Activated T-helper 2 cell treated with anti-CD3 and anti-CD28 coated beads, Interferon-gamma antibody, Interleukin-2, Interleukin-4, amounts not matched to agents 10 μg/mL and 5 μg/mL and 100 μg/mL, durations not matched to agents 14 hours and 24 hours and 36 hours (primary cell): ENCODE measurements at places on chromosomes 7 and 10. TPM values are rescaled to one million over a fixed set of nuclear protein-coding genes. Genes with fewer than 3 reads are reported as not detected.

TMEM140 gene
- 3.0 and 4.8 TPM in 2 replicates for total RNA-seq

NANOS1 gene
- total RNA-seq = 0.62 and 0.90 TPM in 2 replicates

DNA sequence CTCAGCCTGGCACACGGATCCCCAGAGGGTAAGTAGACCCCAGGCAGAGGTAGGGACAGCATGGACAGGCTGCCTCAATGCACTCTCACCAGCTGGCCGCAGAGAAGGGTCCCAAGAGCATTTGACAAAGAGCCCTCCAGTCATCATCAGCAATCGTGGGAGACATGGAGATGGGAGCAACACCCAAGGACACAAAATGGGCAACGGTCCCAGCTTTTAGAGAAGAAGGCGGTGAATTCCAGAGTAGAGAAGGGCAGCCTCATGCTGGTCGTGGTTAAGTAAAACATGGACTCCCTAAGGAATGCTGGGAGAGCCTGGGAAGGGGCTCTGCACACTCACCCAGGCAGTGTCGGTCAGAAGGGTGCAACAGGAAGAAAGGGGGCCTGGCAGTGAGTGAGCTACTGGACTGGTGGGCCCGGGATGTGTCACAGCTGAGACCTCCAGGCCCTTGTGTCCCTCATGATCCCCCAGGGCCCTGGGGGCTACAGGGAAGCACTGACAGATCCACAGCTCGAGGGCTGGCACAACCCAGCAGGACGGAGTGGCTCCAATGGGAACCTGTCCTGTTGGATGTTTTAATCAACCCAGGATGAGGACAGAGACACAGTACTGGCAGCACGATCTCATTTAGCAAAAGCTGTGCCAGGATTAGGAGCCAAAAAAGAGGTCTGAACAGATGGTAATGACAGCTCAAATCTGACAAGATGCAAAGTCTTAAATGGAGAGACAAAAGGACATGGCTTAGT is 147.1 kb downstream of the NEURL1 start:
- no peak for DNase-seq
- no peaks in the 10 kb centered on the region for H3K27me3 ChIP-seq
- no peaks in the 10 kb centered on the region for H3K36me3 ChIP-seq
- H3K4me1 ChIP-seq = no peaks in the 10 kb centered on the region
- no peak overlapping the region for H3K4me3 ChIP-seq

DNA sequence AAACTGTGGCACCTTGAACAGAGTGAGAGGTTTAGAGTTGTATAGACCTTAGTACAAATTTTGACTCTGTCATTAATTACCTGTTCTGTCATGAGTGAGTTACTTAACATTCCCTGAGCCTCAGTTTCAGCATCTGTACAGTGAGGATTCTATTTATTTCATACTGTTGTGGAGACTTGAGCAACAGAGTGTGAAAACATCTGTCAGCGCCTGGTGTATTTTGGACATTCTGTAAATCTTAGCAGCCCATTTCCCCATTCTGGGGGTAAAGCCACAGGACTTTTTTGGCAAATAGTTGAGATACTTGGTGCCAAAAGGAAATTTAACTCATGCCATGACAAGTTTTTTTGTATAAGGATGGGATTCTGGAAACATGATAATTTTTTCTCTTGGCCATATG is 94.8 kb downstream of the AUTS2 start:
- H3K4me1 ChIP-seq = peaks cover 4% of the 10 kb centered on the region
- no peak for DNase-seq
- H3K27ac ChIP-seq = no peak overlapping the region

DNA sequence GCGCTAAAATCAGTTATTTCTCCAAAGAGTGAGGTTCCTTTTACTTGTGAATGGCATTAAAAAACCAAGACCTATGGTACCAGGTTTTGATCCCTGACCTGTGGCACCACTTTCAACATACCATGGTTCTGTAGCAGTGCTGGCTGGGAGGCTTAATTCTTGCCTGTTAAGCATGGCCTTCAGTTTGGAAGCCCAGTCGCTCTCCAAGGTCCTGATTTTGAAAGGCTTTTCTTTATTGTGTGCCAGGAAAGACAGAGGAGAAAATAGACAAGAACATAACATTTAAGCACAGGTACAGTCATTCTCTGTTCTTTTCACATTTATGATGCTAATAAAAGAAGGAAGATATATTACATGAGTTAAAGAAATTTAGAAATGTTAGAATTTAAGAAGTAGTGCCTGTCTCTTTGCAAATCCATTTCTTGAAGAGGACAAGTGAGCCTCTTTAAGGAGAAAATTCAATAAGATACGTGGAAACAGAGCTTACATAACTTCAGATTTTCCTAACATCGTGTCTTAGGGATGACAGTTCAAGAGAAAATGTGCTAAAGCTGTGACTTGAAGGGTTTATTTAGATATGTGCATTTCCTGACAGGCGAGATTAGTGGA is 357.6 kb downstream of the DPP6 start:
- H3K4me3 ChIP-seq = no peak overlapping the region
- no peak for DNase-seq
- no peaks in the 10 kb centered on the region for H3K36me3 ChIP-seq
- H3K27me3 ChIP-seq = no peaks in the 10 kb centered on the region

DNA sequence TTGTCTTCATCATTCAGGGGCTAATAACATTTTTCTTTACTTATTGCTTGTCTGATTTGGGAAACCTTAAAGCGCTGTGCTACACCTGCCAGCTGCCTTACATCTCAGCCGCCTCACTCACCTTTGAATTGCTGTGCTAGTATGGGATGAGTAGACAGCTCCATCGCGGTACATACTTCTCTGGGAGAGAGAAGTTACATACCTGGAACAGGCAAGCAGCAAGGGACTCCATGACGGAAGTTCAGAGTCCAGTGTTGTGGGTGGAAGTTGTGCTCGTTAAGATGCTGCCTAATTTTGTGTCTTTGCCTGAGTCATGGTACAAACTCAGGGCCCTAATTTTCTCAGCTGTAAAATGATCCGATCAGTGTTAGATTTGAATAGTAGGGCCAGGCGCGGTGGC is 1.9 kb downstream of the NUB1 start:
- peak overlapping the region; percentile 82 for H3K4me3 ChIP-seq
- H3K4me1 ChIP-seq = peaks cover 35% of the 10 kb centered on the region
- H3K27me3 ChIP-seq = no peaks in the 10 kb centered on the region
- H3K27ac ChIP-seq = peak overlapping the region; percentile 83

GRCh38 chr7:101595246-101595645 is 33.9 kb downstream of the MYL10 start:
- H3K4me1 ChIP-seq = no peaks in the 10 kb centered on the region
- H3K36me3 ChIP-seq = no peaks in the 10 kb centered on the region
- no peak overlapping the region for H3K4me3 ChIP-seq
- H3K27me3 ChIP-seq = no peaks in the 10 kb centered on the region

DNA sequence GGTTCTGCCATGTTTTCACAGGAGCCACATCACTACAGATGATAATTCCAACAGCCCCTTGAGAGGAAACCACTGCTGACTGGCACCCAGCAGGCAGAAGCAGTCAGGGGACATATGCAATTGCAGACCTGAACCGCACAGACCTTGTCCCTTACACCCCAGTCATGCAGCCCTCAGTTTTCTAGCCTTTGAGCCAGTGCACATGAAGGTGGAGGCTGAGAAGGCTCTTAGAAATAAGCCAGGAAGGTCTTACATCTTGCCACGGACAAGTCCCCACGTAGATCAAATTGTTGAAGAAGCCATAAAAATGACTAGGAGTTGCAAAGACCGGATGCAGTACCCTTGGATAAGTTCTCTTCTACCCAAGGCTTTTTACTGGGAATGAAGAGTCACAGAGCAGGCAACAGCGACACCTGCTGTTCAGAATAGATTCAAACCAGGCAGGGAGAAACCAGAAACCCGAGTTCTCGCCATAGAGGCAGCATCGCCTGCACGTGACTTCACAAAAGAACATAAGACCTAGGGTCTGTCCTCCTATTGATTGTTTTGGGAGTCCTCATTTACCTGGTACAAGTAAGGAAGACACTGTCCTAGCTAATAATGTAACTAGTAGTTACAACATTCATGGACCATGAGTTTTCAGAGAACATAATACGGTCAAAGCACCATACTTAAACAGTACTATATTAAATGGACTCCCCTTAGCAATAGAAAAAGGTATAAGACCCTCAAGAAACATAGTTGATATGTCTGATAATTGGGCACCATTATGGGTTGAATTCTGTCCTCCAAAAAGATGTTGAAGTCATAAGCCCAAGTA is 11.1 kb downstream of the STEAP1B start:
- H3K4me3 ChIP-seq = no peak overlapping the region
- H3K36me3 ChIP-seq = no peaks in the 10 kb centered on the region
- peak; percentile 34 for DNase-seq
- peaks cover 30% of the 10 kb centered on the region for H3K4me1 ChIP-seq

DNA sequence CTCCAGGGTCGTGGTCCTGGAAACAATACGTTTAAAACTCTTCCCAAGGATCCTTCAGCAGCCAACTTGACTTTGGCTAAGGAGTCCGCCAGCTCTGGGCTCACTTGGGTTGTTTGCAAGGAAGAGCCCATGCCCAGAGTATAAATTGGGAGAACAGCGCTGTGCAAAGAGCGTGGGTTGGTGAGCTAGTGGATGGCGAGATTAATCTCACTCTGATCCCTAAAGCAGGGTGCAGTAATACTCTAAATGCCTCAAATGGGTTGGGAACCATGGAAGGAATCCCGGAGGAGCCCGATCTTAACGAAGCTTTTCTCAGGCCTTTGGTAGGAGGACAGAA is 495 bp upstream of the SDHAF3 start:
- peak overlapping the region; percentile 95 for H3K4me3 ChIP-seq
- peaks cover 36% of the 10 kb centered on the region for H3K4me1 ChIP-seq
- peaks cover 2% of the 10 kb centered on the region for H3K27me3 ChIP-seq
- DNase-seq = no peak
- H3K36me3 ChIP-seq = peaks cover 22% of the 10 kb centered on the region

DNA sequence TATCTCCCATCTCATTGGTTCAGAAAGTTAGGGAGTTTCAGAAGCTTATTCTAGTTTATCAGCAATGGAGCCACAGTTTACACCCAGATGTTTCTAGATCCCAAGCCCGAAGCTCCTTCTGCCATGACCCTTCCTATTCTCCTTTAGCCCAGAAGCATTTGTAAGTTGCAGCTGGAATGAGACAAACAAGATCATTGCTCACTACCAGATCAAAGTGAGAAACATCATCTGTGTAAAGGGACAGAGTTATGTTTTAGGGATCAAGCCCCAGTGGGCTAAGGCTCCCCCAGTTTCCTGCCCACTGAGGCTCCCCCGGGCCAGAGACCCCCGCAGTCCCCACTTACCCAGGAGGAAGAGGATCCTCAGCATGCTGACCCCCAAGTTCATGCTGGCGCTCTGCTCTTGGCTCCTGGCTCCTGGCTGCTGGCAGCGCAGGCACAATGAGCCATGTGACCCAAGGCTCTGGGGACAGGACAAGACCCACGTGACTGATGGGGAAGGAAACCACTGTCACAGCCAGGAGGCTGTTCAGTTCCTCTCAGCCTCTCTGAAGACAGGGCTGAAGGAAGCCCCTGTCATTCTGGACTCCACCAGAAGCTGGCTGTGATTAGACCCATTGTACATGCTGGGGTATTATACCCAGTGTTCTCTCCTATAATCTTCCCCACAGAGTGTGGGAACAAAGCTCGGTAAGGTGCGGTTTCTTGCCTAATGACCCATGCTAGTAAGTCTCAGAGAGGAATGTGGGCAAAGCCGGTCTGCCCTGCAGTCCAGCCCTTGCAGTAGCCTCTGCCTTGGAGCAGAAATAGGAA is at the start of gene TMEM273:
TSS of gene TMEM273 (minus strand) at position 442 of the 812 bp plus-strand sequence. CDS start at position 387, 55 bp downstream.
- DNase-seq = no peak
- peaks cover 2% of the 10 kb centered on the region for H3K27me3 ChIP-seq
- H3K4me3 ChIP-seq = peak within 1 kb of the TSS; percentile 85
- H3K4me1 ChIP-seq = peaks cover 77% of the 10 kb centered on the region

GRCh38 chr10:95290461-95291364 is at the start of gene PDLIM1:
PDLIM1 (minus strand) TSS chr10:95291003; CDS start chr10:95290915, 88 bp downstream.
- no peaks in the 10 kb centered on the region for H3K36me3 ChIP-seq
- no peak within 1 kb of the TSS for H3K27ac ChIP-seq
- DNase-seq = peak; percentile 59
- H3K27me3 ChIP-seq = peaks cover 45% of the 10 kb centered on the region
- peak within 1 kb of the TSS; percentile 78 for H3K4me3 ChIP-seq
- peaks cover 27% of the 10 kb centered on the region for H3K4me1 ChIP-seq

DNA sequence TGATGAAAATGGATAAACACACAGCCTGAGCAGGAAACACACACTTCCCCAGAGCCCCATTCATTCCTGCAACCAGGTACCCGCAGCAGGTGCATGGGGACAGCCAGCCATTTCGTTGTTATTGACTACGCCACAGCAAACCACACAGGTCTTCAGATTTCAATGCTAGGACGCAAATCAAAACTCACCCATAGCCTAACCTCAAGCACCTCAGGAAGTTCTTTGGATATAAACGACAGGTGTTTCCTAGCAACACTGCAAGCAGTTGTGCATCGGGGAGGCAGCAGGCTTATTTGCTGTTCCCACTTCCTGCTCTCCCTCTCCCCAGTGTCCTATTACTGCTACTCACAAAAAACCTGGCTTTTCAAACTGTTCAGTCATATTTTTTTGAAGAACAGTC is 176.5 kb upstream of the FRMD4A start:
- no peaks in the 10 kb centered on the region for H3K27me3 ChIP-seq
- no peak overlapping the region for H3K4me3 ChIP-seq
- peaks cover 17% of the 10 kb centered on the region for H3K4me1 ChIP-seq
- H3K36me3 ChIP-seq = peaks cover 47% of the 10 kb centered on the region

- DNase-seq = no peak
- H3K27me3 ChIP-seq = no peaks in the 10 kb centered on the region
- H3K27ac ChIP-seq = peak overlapping the region; percentile 100
- H3K4me1 ChIP-seq = peaks cover 49% of the 10 kb centered on the region
- peaks cover 85% of the 10 kb centered on the region for H3K36me3 ChIP-seq
- H3K4me3 ChIP-seq = peak overlapping the region; percentile 100
Measured at GRCh38 chr7:26197153-26198115, 3.1 kb downstream of the HNRNPA2B1 start.

DNA sequence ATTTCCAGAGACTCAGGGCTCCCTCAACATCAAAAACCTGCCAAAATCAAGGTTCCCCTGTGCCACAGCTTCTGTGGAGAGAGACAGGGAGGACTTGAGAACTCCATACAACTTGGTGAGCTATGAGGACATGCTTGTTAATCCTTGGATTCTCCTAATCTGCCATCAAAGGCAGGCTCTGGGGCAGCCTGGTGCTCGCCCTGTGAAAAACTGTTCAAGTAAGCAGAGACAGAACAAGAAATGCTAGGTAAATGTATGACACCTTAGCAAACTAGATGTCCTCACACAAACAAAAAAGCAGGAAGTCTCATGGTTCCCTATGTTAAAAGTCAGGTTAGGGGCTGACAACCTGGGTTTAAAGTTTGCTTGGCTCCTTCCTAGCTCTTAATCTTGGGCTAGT is 73.6 kb downstream of the ANK3 start:
- no peak overlapping the region for H3K27ac ChIP-seq
- no peak for DNase-seq
- H3K36me3 ChIP-seq = no peaks in the 10 kb centered on the region
- H3K4me3 ChIP-seq = no peak overlapping the region

- no peak overlapping the region for H3K27ac ChIP-seq
- no peaks in the 10 kb centered on the region for H3K36me3 ChIP-seq
- no peaks in the 10 kb centered on the region for H3K27me3 ChIP-seq
- no peaks in the 10 kb centered on the region for H3K4me1 ChIP-seq
- DNase-seq = no peak
- no peak overlapping the region for H3K4me3 ChIP-seq
Measured at GRCh38 chr10:2121929-2122328, 384.6 kb upstream of the ADARB2 start.
